Kidney tubule cell (primary cell): ENCODE measurements at places on chromosomes 1 and 21.

DNA sequence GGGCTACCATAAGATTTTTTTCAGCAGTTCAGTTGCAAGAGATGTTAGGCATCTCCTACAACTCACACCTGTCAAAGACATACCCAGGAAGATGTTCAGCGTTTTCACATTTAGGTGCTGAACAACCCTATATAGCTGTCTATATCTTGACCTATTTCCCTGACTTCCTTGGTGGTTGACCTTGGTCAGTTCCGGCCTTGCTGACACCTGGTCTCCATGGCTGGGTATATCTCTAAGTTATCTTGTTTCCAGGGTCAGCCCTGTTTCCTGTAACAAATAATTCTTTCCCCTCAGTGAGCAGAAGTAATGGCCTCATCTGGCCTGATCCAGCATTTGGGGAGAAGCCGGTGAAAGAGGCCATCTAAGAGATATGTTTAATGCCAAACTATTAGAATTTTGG is 2.4 kb upstream of the BTG2 start:
- no peak for DNase-seq

GRCh38 chr21:41660748-41661147 is 106.1 kb downstream of the RIPK4 start:
- no peak for DNase-seq

DNA sequence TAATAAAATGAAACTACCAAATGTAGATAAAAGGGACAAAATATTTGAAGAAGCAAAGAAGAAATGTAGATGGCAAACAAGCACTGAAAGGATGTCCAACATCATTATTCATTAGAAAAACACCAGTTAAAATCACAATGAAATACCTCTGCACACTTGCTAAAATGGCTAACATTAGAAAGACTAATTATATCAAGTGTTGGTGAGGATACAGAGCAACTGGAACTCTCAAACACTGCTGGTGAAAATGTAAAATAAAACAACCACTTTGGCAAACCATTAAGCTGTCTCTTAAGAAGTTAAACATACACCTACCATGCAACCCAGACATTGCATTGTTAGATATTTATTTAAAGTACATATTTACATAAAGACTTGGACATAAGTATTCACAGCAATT is 138.6 kb upstream of the FGGY start:
- DNase-seq = no peak

GRCh38 chr1:226657895-226658545 is 81.1 kb downstream of the ITPKB start:
- DNase-seq = no peak

GRCh38 chr1:70090141-70090540 is 115.2 kb downstream of the LRRC40 start:
- no peak for DNase-seq

DNA sequence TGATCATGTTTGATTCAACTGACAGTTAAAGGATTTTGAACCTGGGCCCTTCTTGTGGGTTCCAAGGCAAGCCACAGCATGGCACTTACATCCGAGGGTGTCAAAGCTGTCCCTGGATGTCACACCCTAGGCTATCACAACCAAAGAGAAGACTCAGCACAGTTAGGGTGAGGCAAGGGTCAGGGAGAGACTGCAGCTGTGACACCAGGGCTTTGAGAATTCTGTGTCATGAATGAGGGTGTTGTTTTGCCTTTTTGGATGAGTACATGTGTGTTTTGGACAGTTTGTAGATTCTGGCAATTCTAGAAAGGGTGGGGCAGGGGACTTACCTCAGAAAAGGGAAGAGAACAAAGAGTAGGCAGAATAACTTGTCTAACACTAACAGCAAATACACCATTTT is 37.8 kb upstream of the ZNF326 start:
- DNase-seq = no peak

DNA sequence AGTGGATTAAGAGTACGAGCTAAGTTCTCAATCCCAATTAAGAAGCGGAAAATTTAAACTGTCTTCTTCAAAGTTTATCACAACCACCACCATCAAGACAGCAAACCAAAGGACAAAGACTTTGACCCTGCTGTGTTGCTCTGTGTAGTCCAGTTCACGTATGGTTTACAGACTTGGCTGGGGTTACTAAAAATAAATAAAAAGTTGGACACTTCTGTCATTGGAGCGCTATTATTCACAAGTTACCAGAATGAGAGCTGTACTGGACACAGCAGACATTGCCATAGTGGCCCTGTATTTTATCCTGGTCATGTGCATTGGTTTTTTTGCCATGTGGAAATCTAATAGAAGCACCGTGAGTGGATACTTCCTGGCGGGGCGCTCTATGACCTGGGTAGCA is 21.6 kb downstream of the MRPS6 start:
- no peak for DNase-seq

- DNase-seq = no peak
These were observed 62.1 kb upstream of the CNTN2 start for GRCh38 chr1:204980840-204981405.
